ENCODE measurements at places on chromosomes 7 and 10.

- DNase-seq, result no peak
Observed at GRCh38 chr7:12847001-12847400, 159.6 kb downstream of the ARL4A start.

GRCh38 chr7:148672041-148672440 is 26.7 kb upstream of the CUL1 start:
- no peak for DNase-seq

GRCh38 chr10:28036587-28036986 is 37.7 kb upstream of the ODAD2 start:
- peak; percentile 2 for DNase-seq

DNA sequence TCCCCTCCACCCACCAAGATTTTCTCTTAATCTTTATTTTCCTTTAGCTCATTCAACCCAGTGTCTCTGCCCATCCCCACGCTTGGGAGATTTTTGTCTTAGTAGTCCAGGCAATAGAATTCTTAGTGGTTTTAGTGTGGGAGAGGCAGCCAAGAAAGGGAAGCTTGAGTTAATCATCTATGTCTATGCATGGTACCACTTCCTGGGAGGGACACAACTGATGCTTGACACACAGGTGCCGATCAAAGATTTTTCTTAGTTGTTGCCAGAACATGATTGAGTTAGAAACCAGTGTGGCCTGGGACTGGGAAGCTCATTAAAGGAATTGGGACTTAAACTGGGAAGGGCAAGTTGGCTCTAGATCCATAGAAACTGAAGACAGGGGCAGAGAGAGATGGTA is 3.1 kb downstream of the STRA8 start:
- DNase-seq, result no peak

GRCh38 chr10:31515116-31515515 is 196.1 kb downstream of the ZEB1 start:
- DNase-seq, result no peak

- DNase-seq, result no peak
Observed at GRCh38 chr7:139536152-139536551, 12.7 kb downstream of the CLEC2L start.

DNA sequence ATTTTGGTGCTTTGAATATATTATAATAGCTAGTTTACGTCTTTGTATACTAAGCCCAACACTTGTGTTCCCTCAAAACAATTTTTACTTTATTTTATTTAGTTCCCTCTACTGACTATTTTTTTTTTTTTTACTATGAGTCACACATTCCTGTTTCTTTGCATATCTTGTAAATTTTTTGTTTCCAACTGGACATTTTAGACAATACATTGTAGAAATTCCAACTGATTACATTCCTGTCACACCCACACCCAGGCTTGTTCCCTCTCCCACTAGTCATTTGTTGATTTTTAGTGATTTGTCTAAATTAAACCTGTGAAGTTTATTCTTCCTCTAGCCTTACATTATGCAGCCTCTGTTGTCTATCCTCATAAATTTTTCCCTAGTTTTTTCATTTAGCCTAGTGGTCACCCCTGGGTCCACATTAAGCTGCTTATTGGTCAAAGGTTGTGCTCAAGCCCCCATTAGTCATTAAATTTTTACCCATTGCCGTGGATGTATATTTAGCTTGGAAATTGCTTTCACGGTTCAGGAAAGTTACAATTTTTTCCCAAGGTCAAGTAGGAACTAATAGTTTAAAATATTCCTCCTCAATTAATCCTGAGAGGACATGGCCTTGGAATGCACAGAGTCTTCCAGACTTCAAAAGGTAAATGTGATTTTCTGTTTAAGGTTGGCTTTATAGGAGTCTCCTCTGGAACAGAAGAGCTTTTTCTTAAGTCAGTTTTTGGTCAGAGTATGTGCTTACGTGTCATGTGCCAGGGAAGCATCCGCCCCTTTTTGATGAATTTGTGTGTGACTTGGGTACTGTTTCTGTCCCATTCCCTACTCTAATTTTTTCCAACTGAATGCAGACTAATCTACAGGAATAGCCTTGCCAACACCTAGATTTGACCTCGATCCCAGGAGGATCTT is 207.6 kb upstream of the TMEM72 start:
- peak; percentile 26 for DNase-seq

GRCh38 chr10:1788401-1788800 is 51.1 kb upstream of the ADARB2 start:
- DNase-seq, result no peak

DNA sequence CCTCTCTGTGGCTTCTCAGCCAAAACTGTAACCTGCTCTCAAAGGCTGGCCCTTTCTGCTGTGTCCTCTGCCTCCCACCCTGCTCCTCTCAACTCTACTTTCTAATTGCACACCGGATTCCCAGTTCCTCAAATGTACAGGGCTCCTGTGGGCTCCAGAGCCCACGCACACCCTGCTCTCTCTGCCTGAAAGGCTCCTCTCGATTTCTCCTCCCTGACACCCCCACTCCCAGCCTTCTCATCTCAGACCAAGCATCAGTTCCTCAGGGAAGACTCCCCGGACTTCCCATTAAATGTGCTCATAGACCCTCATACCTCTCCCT is 111.7 kb upstream of the STEAP1B start:
- DNase-seq, result no peak

DNA sequence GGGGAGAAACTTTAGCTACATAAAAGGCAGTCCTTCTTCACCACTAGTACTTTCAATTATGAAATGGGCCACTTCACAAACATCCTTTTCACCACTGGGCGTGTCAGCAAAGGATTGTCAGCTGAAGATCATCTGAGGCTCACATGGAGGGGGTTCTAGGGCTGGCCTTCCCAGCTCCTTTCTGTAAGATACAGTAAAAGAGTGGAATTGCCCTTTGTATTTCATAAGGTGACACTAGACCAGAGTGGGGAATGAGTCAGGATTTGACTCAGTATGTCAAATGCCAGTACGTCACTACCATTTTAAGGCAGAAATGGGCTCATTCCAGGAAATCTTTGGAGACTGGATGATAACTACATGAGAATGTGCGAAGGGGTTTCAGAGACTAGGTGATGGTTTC is 21.2 kb upstream of the BLOC1S2 start:
- no peak for DNase-seq

DNA sequence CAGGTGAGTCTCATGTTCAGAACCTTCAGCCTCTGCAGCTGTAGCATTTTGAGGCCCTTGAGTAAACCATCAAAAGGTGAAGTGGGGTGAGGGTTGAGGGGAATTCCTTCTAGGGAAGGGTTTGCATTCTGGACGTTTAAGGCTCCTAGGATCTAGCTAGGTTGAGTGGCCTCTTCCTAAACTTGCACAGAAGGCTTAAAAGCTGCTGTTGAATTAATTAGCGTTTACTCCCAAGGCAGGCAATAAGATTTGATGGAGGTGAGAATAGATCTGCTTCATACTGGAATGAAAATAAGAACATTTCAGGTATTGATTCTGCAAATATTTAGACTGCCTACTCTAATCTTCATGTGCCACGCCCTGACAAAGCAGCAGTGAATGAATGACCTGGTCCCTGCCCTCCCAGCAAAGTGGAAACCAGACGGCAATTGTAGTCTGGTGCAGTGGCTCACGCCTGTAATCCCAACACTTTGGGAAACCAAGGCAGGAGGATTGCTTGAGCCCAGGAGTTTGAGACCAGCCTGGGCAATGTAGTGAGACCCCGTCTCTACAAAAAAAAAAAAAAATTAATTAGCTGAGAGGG is 11.4 kb upstream of the KPNA7 start:
- DNase-seq, result no peak

DNA sequence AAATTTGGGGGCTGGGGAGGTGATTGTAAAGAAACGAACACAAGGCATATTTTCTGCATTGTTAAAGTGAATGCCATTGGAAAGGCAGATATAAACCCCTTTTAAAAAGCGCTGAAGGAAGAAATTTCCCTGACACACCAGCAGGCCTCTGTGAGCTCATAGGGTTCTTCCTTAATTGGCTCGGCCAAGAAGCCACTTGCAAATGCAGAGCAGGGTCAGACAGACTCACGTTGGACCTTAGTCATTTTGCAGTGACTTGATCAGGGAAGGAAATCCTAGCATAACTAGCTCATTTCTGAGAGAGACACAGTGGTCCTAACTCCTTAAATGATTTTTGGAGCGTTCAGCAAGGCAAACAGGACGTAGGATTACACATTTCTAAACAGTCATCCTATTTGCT is 1461.4 kb downstream of the GATA3 start:
- no peak for DNase-seq

DNA sequence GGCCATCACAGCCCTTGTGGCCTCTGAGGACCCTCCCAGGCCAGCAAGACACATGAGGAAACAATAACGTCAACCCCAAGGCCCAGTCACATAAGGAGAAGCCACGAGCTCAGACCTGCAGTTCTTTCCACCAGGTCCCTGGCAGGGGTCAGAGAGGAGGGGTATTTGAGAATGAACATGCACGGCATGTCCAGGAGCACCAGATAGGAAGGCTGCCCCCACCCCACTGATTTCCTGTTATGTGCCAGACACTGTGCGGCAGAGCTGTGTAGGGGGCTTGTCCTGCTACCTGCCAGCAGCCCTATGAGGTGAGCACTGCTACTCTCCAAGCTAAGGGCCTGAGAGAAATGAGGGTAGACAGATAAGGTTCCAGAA is 40.7 kb upstream of the ZMIZ1 start:
- DNase-seq, result no peak

DNA sequence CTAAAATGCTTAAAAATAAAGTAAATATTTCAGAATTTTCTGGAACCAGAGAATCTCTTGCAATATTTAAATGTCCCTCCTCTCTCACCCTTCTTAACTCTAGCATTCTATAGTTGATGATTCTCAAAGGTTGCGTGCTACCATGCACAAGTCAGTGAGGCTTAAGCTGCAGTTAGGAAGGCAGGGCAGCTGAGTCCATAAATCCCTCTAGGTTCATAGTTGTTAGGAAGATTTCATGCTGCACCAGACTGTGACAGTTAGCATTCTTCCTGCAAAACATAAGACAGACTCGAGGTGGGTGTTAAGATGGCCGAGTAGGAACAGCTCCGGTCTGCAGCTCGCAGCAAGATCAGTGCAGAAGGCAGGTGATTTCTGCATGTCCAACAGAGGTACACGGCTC is 70.6 kb downstream of the MET start:
- no peak for DNase-seq

DNA sequence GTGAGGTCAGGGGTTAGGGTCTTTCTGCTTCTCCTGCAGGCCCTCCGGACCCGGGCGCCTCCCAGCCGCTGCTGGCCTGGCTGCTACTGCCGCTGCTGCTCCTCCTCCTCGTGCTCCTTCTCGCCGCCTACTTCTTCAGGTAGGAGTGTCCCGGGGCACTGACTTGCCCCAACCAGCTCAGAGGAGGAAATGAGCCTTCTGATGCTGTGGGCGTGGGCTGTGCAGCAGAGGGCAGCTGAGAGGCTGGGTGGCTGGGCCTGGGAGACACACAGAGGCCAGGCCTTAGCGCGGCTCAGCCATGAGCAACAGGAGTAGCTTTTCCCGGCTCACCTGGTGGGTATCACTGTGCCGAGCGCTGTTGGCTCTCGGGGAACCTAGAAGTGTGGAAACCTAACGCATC is 78.9 kb downstream of the MKI67 start:
- DNase-seq, result peak; percentile 14

DNA sequence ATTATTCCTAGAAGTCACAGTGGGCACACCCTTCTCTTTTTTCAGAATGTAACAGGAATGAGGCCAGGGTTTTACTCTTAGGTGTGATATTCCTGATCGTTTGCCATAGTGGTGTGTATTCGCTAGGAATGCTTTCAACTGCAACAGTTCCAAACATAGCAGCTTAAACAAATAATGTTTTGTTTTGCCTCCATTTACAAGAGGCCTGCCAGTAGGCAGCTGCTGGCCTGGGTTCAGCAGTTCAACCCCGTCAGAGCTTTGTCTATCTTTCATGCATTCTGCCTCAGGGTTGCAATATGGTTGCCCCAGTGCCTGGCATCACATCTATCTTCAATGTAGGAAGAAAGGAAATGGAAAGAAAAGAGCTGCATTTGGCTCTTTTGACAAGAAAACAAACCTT is 21.7 kb upstream of the RET start:
- no peak for DNase-seq

- no peak for DNase-seq
Observed at GRCh38 chr7:2433713-2434550, 30.5 kb downstream of the CHST12 start.

- no peak for DNase-seq
Observed at GRCh38 chr10:124675261-124675660, 68.9 kb downstream of the FAM53B start.

GRCh38 chr10:71349406-71349805 is 30.3 kb downstream of the SLC29A3 start:
- no peak for DNase-seq

DNA sequence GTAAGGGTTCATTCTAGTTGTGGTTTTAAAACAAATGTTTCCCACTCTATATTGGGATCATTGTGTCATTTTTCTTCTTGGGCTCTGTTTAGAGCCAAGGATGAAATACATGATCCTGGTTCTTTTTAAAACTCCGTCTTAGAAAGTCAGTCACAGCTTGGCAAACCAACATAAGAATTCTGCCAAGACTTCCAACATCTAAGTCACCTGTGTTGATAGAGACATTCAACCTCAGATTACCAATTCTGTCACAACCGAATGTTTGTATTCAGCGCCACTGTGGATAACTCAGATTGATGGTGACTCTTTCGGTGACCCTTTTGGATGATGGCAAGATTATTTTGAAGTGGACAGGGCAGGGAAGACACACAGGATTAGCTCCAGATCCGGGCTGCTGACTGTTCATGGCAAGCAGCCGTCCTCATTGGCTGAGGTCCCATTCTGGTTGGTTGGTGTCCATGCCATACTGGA is 255.4 kb downstream of the ARHGAP21 start:
- DNase-seq, result no peak

GRCh38 chr7:30164567-30164966 is 29.8 kb downstream of the MTURN start:
- DNase-seq, result peak; percentile 59

DNA sequence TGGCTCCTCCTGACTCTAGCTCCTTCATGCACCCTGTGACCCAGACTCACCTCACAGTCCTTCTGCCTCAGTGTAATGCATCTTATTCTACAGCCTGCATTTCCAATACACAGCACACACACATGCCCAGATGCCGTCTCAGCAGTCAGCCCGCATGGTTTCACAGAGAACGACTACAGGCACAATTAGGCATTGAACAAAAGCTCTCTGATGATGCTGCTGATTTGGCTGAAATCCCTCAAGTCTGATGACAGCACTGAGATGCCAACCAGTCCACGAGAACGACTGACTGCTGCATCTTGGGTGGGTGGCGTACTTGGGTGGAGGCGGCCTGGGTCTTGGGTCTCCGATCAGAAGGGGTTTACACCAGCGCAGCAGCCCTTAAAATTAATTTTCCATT is 200.4 kb downstream of the TAX1BP1 start:
- DNase-seq, result no peak

GRCh38 chr10:100020142-100020885 is 10.6 kb upstream of the DNMBP start:
- no peak for DNase-seq

- no peak for DNase-seq
Observed at GRCh38 chr7:12596225-12596790, 25.8 kb downstream of the SCIN start.

Measured in HTR-8/SVneo (cell line).